ENCODE measurements at places on chromosomes 7 and 10.

DNA sequence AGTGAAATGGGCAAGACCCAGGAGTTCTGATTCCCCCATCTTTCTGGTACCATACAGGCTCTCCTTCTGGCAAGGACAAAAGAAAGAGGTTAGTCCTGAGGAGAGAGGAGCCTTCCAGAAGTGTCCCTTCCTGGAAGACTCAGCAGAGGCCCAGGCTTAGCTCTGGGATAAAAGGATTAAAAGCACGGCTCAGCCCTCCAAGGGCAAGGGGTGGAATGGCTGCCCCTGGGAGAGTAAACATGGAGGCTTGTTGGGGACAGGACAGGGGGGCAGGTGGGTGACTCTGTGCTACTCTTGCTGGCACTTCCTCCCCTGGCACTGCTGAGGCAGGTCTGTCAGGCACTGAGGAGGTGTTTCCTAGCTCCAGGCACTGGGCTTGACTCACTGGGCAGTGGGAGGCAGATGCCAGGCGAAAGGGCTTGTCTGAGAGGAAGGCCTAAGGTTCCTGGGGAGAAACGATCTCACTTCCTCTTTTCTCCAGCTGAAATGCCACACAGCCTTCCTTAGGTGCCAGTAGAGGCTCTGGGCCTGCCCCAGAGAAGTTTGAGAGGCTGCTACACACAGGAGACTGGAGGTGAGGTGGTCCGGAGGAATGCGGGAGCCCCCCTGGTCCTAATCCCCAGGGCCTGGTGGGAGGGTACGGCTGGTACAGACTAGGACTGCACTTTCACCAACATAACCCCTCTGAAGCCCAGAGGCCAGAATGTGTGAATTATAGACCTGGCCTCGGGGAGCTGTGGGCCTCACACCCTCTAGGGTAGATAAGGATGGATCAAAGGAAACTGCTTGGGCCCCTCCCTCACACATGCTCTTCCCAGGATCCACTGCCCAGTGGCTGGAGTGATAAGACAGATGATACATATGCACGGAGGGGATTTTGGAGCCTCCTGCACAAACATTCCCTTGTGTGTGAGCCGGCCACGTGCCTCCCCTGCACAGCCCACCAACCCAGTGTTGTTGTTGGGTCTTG lies 63.2 kb upstream of the PODXL start:
- DNase-seq, result no peak

DNA sequence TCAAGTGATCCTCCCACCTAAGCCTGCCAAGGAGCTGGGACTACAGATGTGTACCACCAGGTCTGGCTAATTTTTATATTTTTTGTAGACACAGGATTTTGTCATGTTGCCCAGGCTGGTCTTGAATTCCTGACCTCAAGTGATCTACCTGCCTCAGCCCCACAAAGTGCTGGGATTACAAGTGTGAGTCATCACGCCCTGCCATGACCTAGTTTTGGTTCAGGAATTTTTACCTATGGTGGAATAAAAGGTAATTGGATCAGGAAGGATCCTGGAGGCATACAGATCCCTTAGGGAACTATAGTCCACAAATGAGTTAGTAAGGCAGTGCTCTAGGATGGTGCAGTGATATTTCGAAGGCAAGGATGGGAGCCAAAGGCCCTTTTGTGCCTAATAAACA lies 717.9 kb downstream of the PHTF2 start:
- no peak for DNase-seq

- no peak for DNase-seq
These were observed 40.0 kb downstream of the HIF1AN start for GRCh38 chr10:100575585-100576281.

DNA sequence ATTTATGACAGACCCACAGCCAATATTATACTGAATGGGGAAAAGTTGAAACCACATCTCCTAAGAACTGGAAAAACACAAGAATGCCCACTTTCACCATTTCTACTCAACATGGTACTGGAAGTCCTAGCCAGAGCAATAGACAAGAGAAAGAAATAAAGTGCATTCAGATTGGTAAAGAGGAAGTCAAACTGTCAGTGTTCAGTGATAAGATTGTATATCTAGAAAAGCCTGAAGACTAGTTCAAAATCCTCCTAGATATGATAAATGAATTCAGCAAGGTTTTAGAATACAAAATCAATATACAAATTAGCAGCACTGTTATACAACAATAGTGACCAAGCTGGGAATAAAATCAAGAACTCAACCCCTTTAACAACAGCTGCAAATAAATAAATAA lies 6.9 kb upstream of the ZNF138 start:
- no peak for DNase-seq

DNA sequence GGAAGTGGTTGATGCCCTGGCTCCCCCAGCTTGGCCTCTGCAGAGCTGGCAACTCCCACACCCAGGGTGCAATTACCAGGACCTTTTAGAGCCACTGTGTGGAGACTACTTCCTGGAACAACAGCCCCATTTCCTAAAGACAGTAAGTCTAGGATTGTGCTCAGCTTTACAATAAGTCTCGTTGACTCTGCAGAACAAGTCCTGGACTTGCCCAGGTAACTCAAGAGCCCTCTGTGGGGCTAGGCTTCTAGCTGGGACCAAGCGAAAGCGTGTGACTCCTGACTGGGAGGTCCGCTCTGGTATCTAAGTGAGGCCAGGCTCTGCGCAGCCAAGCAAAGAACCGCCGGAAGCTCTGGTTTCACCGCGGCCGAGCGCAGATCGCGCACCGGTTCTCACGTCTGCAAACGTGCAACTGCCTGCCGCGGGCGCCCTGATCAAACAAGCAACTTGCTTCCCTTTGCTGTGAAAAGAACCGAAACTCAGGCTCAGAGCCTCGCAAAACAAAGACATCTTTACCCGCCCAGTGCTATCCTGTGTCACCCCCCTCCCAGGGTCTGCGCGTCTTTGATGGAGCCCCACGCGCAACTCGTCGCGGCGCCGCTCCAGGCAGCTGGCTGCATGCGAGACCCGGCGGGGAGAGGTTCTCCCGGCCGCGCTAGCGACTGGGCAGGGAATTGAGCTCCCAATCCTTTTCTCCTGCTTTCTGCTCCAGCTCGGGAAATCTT lies 4.4 kb upstream of the PDLIM1 start:
- DNase-seq, result peak; percentile 19

- DNase-seq, result no peak
These were observed 102.4 kb downstream of the USP6NL start for GRCh38 chr10:11509036-11509435.

DNA sequence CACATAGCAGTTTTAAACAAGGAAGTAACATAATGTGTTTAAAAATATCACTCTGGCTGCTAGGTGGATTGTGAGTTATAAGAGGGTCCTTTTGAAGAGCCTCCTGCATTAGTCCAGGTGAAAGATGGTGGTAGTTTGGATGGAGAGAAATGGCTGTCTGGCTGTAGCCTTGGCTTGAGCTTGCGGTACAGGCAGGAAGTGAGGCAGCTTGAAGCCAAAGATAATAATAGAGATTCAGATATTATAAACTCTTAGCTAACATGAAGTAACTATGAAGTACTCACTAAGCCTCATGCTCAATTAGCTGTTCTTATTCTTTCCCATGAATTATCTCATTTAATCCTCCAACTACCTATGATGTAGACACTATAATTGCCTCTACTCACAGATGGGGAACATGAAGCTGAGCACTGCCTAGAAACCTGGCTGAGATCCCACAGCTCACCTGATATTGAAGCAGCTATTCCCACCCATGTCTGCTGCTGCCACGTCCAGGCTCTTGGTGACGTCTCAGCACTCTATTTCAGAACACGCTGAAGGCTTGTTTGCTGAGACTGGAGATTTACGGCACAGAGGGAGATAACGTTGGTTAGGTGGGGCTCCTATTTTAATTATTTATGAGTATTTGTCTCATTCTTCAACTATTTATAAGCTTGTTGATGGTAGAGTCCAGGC lies 10.4 kb downstream of the C10orf120 start:
- no peak for DNase-seq

- no peak for DNase-seq
These were observed 9.2 kb downstream of the ZCCHC24 start for GRCh38 chr10:79436066-79436849.

- DNase-seq, result no peak
These were observed 10.3 kb upstream of the ZC3HAV1L start for GRCh38 chr7:139046143-139046542.

DNA sequence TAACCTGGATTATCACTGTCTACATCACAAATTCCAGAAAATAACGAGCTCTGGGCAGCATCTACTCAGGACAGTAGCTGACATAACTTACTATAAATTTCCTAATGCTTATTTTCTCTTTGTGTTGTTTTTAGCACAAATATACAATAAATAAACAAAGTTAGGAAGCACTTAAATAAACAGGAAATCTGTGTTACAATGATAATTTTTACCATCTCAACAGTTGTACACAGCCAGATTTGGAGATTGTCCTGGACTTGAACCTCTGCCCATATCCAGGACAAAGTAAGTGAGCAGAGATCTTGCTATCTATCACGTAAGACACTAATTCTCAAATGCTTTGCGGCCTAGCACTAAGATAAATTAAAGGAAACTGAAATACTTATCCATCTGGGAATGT lies 48.7 kb downstream of the TSPAN12 start:
- no peak for DNase-seq

GRCh38 chr7:159033956-159034355 lies 110.7 kb downstream of the VIPR2 start:
- DNase-seq, result no peak

DNA sequence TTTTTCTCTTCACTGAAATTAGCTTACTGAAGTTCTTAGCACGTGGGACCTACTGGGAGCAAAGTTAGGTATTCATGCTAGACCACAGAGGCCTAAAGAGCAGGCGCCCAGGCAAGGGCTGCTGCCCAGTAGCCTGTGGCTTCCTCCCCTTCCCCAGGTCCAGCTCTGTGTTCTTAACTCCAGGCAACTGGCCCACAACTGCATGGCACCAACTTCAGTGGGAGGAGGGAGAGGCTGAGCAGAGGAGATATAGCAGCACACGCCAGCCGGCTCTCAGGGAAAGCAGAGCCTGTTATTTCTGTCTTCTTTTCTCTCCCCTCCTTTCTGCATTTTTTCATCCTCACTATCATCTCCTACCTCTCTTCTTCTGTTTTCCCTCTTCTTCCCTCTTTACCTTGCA lies 67.4 kb downstream of the PCGF5 start:
- no peak for DNase-seq

DNA sequence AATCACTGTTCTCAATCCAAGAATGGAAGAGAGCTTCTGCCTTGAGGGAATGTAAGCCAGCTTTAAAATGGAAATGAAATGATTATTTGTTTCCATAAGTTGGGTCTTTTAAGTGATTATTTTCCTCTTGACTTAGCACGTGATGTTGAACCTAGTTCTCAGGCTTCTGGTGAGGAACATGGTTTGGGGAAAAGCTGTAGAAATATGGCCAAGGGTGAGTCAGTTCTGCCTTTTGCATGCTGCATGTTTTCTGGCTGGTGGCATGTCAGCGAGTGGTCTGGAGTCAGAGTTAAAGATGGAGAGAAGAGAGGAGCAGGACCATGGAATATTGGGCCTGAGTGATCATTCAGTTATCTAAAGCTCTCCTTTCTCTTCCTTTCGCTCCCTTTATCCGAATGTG lies 54.0 kb downstream of the DNAH11 start:
- DNase-seq, result no peak

GRCh38 chr7:67653856-67654454 lies 657.3 kb downstream of the TYW1 start:
- no peak for DNase-seq

GRCh38 chr7:41816111-41816510 lies 113.2 kb upstream of the INHBA start:
- no peak for DNase-seq

- DNase-seq, result no peak
These were observed 196.3 kb downstream of the CDCA7L start for GRCh38 chr7:21749378-21749777.

DNA sequence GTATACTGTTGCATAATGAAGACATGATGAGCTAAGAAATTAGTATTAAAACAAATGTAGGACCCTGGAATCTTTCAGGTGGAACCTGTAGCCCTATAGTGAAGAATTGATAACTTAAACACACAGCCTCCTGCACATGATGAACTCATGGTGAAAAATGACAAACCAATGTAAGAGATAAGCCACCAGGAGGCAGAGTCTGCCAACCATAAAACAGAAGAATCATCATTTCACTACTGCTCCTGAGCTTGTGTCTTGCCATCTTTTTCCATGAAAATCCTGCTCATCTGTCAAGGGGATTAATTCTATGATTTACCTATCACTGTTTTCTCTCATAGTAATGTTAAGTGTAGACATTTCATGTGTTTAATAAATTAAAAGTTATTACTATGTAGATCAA lies 363.9 kb downstream of the MALRD1 start:
- DNase-seq, result no peak

DNA sequence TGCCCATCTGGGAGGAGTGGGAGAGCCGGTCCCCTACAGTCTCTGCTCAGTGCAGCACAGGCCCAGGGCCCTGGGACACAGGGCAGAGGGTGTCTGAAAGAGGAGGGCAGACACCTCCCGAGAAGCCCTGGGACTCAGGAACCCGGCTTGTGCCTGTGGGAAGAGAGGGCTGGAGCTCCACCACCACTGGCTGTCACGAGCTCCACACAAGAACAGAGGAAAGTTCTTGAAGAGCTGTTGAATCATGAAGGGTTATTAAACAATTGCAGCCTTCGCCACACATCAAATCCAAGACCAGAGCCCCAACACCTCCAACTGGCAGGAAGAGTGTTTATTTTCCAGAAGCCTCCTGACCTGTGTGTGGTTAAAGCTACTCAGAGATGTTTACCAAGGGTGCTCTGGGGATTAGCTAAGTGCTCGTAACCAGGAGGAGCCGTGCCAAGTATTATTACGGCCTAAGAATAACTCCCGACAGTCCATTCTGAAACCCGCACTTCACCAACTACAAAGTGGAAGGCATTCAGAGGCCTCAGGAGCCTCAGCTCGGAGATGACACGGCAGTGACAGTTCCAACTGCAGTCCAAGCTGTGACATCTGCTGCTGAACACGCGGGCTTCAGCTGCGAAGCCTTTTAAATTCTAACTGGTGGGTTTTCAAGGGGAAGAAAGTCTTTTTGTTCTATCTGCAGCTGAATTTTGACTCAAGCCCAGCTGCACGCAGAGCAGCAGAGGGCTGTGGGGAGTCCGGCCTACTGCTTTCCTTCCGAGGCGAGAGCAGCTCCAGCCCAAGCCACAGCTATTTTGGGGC lies 75.1 kb downstream of the MAD1L1 start:
- no peak for DNase-seq

DNA sequence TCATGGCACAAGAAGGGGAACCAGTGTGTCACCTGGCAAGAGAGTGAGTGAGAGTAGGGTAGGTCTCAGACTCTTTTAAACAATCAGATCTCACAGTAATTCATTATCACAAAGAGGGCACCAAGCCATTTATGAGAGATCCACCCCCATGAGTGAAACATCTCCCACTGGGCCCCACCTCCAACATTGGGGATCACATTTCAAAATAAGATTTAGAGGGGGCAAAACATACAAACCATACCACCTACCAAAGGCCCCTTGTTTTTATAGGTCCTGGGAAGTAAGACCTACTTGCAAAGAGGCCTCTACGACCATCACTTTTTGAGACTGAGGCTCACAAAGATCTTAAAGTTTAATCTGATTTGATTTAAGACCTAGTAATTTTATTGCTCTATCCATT lies 134.9 kb downstream of the NRCAM start:
- no peak for DNase-seq

DNA sequence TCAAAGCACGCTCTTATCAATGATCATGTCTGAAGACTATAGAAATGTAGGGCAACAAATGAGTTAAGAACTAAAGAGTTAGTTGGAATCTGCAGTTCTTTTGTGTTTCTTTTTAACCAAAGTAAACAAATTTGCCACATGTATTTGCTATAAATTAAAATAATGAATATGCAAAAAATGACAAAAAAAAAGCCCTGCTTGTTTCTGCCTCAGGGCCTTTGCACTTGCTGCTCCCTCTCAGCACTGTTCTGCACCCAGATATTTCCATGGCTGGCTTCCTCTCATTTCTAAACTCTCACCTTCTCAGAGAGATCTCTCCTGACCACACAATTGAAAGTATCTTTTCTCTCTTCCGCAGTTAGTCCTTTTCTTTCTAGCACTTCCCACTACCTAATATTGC lies 181.8 kb upstream of the YAE1 start:
- no peak for DNase-seq
